Fibroblast of lung (primary cell): ENCODE measurements at places on chromosomes 2 and 18.

DNA sequence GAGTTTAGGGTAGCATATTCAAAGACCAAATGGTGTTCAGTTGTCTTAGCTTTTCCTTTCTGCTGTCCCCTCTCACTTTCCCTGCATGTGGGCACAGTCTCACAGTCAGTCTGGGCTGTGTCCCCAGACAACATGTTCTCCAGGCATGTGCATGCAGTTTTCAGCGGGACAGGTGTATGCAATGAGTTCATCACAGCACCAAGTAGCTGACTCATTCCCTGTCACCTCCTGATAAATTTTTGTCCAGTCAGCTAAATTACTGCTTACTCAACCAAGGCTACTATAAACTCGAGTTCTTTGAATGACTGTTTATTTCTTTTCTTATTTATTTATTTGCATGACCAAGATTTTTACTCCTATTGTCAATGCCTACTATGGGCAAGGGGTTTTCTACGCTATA is 148.8 kb upstream of the CDH19 start:
- peak; percentile 14 for DNase-seq

DNA sequence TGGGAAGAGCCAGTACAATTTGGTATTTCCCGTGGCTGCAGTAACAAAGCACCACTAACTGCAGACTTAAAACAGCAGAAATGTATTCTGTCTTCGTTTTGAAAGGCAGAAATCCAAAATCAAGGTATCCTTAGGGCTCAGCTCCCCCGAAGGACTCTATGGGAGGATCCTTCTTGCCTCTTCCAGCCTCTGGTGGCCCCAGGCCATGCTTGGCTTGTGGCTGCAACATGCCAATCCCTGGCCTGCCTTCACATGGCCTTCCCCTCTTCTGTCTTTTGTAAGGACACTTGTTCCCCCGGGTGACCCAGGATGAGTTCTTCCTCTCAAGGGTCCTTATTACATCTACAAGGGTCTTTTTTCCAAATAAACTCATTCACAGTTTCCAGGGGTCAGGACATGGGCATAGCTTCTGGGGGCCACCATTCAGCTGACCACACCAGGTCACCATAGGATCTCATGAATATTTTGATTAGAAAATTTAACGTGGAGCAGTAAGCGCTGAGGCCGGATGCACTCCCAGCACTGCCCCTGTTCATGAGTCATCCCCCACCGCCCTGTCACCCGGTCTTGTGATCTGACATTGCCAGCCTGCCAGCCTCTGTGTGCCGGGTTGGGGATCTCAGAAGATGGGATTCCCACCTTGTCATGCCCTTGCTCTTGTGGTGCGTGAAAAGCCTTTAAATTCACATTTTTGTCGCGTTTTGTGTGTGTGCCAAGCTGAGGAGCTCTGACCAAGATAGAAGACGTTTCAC is 61.2 kb upstream of the B3GNT7 start:
- DNase-seq, result peak; percentile 8

DNA sequence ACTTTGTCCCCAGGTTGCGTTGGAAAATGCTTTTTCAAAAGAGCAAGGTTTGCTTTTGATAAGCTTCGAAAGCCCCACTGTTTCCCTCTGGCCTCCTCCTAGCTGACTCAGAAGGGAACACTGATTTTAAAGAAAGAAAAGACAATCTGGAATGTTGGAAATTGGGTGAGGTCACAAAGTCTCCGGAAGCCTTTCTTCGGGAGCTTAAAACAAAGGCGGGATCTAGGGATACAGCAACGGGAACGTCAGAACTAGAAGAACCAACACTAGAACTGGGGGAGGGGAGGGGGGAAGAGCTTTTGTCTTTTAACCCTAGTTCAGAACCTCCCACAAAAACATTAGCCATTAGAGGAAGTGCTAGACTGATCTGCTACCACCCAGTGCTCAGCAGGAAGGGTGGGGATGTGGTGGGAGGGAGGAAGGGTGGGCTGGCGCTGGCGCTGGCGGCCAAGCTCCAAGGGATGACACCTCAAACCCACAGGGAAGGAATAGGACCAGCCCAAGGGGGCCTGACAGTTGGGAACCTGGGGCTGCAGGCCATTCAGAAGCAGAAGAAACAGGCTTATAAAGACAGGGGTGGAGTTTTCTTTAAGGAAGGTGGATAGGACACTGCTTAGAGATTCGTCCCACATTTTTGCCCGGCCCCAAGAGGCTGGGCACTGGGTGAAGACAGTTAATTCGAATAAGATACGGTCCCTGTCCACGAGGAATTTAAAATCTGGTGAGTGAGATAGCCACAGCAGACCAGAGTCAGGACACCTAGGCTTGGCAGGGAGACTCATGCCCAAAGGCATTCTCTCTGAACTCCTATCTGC is 1.7 kb downstream of the TMSB10 start:
- DNase-seq, result peak; percentile 91

GRCh38 chr2:26086155-26086637 is 52.3 kb downstream of the RAB10 start:
- peak; percentile 95 for DNase-seq

DNA sequence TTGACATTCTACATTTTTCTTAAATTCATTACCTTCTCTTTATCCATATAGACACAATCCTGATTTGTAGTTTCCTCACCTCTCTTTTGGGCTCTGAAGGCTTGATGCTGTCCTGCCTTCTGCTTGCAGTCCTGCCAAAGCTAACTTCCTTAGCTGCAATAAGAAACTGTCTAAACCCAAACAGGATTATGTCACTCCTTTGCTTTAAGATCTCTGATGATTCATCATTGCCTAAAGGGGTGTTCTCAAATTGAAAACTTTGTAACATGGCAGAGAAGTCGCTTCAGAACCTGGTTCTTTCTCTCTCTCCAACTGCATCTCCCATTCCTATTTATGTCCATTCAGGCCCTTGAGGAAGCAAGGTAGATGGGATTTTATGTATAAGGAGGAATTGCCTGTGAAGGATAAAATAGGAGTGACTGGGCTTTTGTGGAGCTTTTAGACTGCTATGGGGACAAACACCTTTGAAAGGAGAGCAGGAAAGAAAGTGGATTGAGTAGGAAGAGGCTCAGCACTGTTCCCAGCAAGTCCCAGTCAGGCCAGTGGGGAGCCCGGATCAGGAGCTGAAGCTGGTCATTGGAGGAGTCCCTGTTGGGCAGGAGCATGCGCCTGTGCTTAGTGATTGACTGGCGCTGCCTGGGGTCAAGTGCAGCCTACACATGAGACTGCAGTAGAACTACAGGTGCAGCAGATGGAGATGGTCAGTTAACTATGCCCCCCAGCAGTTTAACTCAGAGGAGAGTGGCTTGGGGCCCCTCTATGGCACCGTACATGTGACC is 390.6 kb downstream of the CTNNA2 start:
- no peak for DNase-seq
